Airway epithelial cell (primary cell): ENCODE measurements at places on chromosomes 2 and 18. TPM values are rescaled to one million over a fixed set of nuclear protein-coding genes. Genes with fewer than 3 reads are reported as not detected.

The WDR7 gene
- 4.4 and 8.9 TPM in 2 replicates for total RNA-seq

The NEU2 gene
- not detected in 2 replicates for total RNA-seq

The ACVR1C gene
- total RNA-seq = under 0.01 and 0.09 TPM in 2 replicates

The KANSL3 gene
- 14.3 and 18.1 TPM in 2 replicates for total RNA-seq

The DAPL1 gene
- total RNA-seq = 2.5 and 11.3 TPM in 2 replicates

The SOX11 gene
- total RNA-seq = 4.2 and 5.0 TPM in 2 replicates

The POTEC gene
- total RNA-seq = not detected in 2 replicates

The DTNA gene
- total RNA-seq = 2.8 and 5.1 TPM in 2 replicates

The PRSS56 gene
- total RNA-seq = not detected in 2 replicates

The C1QL2 gene
- not detected in 2 replicates for total RNA-seq

The DLX2 gene
- total RNA-seq = 0.56 and 0.92 TPM in 2 replicates

The MARS2 gene
- 5.3 and 10.1 TPM in 2 replicates for total RNA-seq

The CMPK2 gene
- total RNA-seq = not detected in 2 replicates

The DYNAP gene
- total RNA-seq = 0.14 TPM in 1 of 2 replicates, not detected in the other

The POMC gene
- 0.85 and 0.88 TPM in 2 replicates for total RNA-seq

The ERFE gene
- 0.56 and 2.0 TPM in 2 replicates for total RNA-seq

The C2orf92 gene
- total RNA-seq = 0.60 and 0.85 TPM in 2 replicates

The CPLX4 gene
- total RNA-seq = not detected in 2 replicates

The EIPR1 gene
- 46.8 and 55.6 TPM in 2 replicates for total RNA-seq

The NTSR2 gene
- total RNA-seq = not detected in 2 replicates

The BMP10 gene
- not detected in 2 replicates for total RNA-seq

The SLC11A1 gene
- total RNA-seq = 0.14 TPM in 1 of 2 replicates, not detected in the other

The FBXO41 gene
- total RNA-seq = 3.6 and 4.7 TPM in 2 replicates

The SNORC gene
- total RNA-seq = 0.88 and 1.4 TPM in 2 replicates

The HOXD8 gene
- total RNA-seq = not detected in 2 replicates

The PPP1R1C gene
- 2.2 and 14.6 TPM in 2 replicates for total RNA-seq

The RPL37A gene
- 1,851 and 2,193 TPM in 2 replicates for total RNA-seq

The EVX2 gene
- not detected in 2 replicates for total RNA-seq

The KIF3C gene
- 11.6 and 15.1 TPM in 2 replicates for total RNA-seq

The KCNIP3 gene
- total RNA-seq = 0.23 and 0.99 TPM in 2 replicates

The EIF2AK2 gene
- total RNA-seq = 9.2 and 13.1 TPM in 2 replicates

The CHAC2 gene
- total RNA-seq = 10.6 and 13.3 TPM in 2 replicates

The KCTD1 gene
- 41.4 and 51.8 TPM in 2 replicates for total RNA-seq

The GMPPA gene
- 24.4 and 32.1 TPM in 2 replicates for total RNA-seq

The OBSL1 gene
- total RNA-seq = 35.3 and 35.9 TPM in 2 replicates

The STARD6 gene
- total RNA-seq = 0.51 TPM in 1 of 2 replicates, not detected in the other

The TGIF1 gene
- 63.9 and 96.2 TPM in 2 replicates for total RNA-seq

The ANKRD30B gene
- total RNA-seq = not detected in 2 replicates

The MPP4 gene
- total RNA-seq = 0.35 TPM in 1 of 2 replicates, not detected in the other

The YES1 gene
- 139 and 142 TPM in 2 replicates for total RNA-seq

The SYT4 gene
- not detected in 2 replicates for total RNA-seq

The C2orf81 gene
- 0.92 and 1.1 TPM in 2 replicates for total RNA-seq

The CDH2 gene
- 0.56 and 1.3 TPM in 2 replicates for total RNA-seq

The GPAT2 gene
- 0.63 and 1.6 TPM in 2 replicates for total RNA-seq

The TMEM182 gene
- 1.6 and 2.5 TPM in 2 replicates for total RNA-seq

The XDH gene
- 3.9 and 4.6 TPM in 2 replicates for total RNA-seq

The ITGB1BP1 gene
- total RNA-seq = 46.2 and 56.2 TPM in 2 replicates

The GFPT1 gene
- 12.4 and 15.9 TPM in 2 replicates for total RNA-seq
